ENCODE measurements at places on chromosomes 5 and 9.

- DNase-seq: no peak
These were observed 73.2 kb downstream of the WNK2 start for GRCh38 chr9:93256878-93257807.

GRCh38 chr9:116152941-116153764 lies 438 bp upstream of the PAPPA start:
- peak; percentile 91 for DNase-seq

DNA sequence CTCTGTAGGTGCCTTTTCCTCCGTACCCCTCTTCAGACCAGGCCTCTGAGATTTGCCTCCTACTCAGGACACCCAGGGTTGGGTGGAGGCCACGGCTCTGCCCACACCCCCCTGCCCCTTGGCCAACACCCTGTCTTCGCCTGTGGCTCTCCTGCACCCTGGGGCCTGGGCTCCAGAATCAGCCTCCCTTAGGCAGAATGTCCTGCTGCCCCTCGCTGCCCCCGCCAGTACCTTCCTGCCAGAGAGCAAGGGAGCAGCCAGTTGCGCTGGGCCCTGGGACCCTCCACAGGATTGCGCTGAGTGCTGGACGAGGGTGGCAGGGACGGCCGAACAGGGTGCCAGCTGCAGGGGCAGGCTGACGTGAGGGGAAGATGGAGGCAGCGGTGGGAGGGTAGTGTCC lies 53.5 kb downstream of the COL5A1 start:
- DNase-seq: no peak

DNA sequence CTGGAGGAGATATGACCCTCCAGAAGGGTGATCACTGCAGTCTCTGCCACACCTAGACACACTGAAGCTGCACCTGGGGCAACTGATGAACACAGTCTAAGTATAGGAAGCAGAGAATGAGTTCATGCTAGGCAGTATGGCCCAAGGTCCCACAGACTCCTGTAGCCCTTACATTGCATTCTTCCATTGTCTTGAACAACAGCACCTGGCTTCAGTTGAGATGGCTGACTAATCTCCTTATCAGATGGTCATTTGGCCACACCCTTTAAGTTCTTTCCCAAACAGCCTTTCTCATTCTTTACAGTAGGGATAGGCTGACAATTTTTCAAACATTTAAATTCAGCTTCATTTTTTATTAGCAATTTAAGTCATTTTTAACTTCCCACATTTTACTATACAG lies 23.1 kb downstream of the CENPK start:
- DNase-seq: no peak

DNA sequence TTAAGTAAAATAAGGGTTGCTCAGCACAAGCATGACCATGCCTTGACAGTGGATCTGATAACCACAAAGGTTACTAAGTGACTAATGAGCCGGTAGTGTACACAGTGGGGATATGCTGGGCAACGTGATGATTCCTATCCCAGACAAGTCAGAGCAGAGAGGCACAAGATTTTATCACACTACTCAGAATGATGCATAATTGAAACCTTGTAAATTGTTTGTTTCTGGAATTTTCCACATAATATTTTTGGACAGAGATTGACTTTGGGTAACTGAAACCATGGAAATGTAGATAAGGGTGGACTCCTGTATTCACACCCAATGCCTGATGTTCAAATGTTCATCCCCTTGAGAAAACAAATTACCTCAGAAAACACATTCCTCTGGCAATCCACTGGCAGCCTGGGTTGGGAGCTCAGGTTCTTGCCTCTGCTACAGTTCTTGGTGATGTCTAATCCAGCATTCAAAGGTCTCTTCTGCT lies 16.2 kb upstream of the ERAP1 start:
- DNase-seq: peak; percentile 49

- DNase-seq: no peak
These were observed 671 bp downstream of the LRRC26 start for GRCh38 chr9:137168904-137169856.

DNA sequence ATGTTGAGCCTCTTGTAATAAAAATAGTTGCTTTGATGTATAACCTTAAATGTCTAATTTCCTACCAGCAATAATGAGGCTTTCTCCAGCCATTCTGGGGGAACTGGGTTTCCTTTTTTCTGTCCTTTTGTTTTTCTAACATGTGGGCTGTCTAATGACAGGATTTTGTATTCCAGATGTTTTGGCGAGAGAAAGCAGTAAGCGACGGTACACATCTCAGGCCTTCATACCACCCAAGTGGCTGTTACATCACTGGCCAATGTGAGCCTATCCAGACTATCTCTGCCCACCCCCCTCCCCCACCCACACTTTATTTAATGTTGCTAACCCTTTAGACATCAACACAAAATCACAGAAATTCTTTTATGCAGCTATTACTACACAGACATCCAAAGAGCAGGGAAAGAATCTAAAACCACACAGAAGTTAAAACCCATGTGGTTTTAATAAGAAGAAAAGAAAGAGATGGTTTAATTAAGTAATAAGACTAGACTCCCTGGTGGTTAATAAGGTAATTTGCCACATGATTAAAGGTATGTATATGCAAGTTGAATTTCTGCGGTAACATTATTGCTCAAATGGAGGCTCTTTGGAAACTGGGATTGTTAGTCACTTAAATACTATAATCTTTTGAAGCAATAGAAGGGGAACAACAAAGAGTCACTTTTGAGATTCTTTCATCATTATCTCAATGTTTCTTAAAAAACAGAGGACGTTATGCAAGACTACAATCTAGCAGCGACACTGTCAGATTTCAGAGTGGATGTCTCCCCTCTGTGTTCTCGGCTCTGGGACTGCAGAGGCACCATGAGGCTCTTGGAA lies 365.1 kb downstream of the ENC1 start:
- DNase-seq: peak; percentile 93

GRCh38 chr9:92094655-92095054 lies 20.6 kb downstream of the SPTLC1 start:
- peak; percentile 3 for DNase-seq

DNA sequence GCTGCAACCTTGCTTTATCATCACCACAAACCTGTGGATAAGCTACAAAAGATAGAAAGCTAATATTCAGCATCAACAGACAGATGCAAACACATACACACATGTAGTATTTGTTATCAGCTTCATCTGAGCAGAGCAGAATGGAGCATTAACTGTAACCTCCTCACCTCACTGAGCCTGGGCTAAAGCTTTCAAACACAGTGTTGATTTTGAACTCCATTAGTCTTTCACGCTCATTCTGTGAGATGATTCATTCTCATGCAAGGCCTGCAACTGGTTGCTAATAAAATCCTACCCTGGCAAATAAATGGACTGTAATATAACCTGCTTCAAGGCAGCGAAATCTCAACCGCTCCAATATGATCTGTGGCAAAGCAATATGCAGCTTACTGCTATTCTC lies 1360.6 kb upstream of the ACO1 start:
- DNase-seq: no peak

DNA sequence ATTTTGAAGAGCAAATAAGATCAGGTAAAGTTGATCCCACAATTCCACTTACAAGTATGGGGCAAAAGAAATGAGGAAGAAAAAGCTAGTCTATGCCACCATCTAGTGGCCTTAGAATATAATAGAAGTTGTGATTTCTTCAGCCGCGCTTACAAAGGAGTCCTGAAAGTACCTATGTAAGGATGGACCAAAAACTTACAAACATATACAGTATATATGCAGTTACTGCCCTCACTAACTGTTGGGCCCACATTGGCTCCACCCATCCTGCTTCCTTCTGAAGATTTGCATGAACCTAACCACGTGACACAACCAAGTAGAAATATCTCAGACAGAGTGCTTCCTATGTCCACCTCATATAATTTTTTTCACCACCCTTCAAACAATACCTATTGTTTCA lies 11.7 kb upstream of the OR13D1 start:
- DNase-seq: peak; percentile 65

DNA sequence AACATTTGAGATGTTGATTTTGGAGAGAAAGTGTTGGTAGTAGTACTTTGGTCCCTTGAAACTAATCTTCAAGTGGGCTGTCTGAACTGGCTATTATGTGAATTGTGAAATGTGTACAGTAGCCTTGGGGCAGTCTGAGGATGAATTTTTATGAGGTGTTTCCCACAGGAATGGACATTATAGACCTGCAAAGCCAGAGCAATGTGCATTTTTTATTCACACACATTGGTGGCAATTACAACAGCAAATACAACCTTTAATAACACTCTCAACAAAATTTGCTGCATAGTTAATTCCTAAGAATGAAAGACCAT lies 147.0 kb downstream of the PAM start:
- peak; percentile 5 for DNase-seq

GRCh38 chr9:129007035-129007765 lies 20.9 kb downstream of the SH3GLB2 start:
- DNase-seq: no peak

- no peak for DNase-seq
These were observed 66.4 kb downstream of the EHMT1 start for GRCh38 chr9:137685035-137685740.

All from fibroblast of upper back skin (primary cell).